ENCODE measurements at places on chromosomes 7 and 10. TPM values are rescaled to one million over a fixed set of nuclear protein-coding genes. Genes with fewer than 3 reads are reported as not detected.
A peak's percentile ranks its signal among the peaks of the same experiment; 100 is the strongest.

GRCh38 chr10:110147961-110148360, 59.4 kb upstream of the MXI1 start:
- DNase-seq, result peak; percentile 66

DNA sequence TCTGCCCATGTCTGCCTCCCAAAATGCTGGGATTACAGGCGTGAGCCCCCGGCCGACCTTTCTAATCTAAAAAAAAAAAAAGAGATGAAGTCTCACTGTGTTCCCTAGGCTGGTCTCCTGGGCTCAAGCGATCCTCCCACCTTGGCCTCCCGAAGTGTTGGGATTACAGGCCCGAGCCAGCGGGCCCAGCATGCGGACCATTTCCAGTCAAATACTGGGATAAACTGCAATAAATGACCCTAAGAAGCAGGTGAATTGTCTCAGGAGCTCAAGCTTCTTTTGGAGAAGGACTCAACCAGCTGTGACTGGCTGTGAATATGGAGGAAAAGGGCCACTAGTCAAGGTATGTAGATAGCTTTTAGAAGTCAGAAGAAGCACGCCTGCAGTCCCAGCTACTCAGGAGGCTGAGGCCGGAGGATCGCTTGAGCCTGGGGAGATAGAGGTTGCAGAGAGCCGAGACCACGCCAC, 550 bp upstream of the CREM start:
- DNase-seq, result no peak

GRCh38 chr7:157077986-157078644, 60.6 kb upstream of the UBE3C start:
- DNase-seq, result no peak

DNA sequence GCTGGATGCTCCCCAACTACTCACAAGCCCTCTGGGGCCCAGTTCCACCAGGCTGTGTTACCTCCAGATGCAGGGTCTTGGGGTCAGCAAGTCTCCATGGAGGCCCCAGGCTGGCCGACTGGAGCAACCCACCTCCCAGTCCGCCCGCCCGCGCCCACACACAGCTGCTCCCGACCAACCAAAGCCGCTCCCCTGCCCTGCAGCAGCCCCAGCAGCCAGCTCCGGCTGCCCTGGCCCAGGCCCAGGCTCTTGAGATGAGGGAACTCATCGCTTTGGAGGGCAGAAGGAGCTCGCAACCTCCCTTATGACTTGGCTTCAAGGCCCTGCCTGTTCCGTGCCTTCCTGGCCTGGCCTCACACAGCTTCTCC, 47.2 kb downstream of the LRRC20 start:
- no peak for DNase-seq

GRCh38 chr7:140175221-140176121, 1.3 kb downstream of the KDM7A start:
- DNase-seq, result peak; percentile 99

DNA sequence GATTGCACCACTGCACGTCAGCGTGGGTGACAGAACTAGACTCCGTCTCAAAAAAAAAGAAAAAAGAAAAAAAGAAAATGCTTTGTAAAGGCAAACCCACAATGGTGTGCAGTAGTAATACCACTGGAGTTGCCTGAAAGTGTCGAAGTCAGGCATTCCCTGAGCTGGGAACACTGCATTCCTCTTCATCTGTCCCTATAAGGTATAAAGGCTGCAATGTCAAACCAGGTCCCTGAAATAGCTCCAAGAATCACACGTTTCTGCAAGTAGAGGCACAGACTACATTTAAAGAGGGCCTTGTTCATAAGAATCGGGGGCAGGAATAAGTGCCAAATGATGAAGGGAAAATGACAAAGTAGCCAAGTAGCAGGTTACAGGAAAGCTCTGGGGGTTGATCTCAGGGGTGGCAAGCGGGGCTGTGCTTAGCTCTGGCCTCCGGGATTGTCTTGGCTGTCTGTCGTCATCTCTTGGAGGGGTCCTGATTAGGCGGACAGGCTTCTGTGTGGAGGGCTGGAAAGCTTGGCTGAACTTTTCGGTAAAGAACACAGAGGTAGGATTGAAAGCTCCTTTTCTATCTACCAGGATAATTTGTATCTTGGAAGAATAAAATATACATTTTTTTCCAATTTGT, 109.1 kb downstream of the PFKFB3 start:
- DNase-seq, result no peak

GRCh38 chr10:24444337-24444736, 235.4 kb downstream of the KIAA1217 start:
- DNase-seq, result peak; percentile 66

DNA sequence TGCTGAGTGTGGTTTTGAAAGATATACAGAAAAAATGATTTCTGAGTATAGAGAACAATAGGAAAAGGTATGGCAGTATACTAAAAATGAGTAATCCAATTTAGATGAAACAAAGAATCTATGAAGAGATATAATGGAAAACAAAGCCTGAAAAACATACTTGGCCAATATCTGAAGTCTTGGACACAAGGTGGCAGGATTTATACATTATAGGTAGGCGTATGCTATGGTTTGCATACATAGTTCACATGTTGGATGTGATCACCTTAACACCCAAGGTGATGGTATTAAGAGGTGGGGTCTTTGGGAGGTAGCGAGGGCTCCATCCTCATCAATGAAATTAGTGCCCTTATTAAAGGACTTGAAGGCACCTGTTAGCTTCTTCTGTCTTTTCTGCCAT, 34.5 kb upstream of the BPGM start:
- no peak for DNase-seq

DNA sequence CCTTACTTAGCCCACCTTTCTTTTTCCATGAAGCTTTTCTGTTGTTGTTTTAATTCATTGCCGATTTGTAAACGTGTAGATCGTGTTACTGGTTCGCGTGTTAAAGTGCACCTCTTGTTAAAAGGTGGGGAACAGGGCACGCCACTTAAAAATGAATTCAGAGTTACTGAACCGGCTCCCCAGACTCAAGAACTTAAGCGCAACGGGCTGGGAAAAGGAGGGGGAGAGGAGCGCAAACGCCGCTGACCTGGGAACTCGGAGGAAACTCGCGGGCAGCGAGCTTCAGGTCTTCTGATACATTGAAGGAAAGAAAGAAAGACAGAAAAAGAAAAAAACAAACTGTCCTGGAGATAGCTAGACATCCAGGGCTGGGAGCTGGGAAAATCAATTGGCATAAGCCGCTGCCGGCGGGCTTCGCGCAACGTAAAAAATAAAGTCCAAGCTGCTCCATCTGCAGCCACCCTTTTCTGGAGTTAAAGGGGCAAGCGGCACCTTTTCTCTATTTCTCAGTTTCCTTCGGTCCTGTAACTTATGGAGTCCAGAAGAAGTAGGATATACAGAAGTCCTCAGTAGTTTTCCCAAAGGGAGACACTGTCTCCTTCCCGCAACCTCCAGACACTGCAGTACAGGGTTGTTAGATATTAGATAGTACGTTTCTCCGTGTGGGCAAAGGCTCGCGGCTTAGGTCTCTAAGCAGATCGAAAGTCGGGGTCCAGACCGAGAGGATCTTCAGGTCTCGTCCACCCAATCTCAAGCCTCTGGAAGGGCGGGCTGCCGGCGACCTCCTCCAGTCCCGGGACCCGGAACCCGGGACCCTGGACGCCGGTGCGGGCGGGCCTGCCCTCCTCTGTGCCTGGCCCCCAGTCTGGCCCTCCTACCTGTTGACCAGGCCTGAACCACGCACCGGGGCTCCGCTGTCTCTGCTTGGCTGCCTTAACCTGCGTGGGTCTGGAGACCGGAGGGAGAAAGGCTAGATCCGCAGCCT, 1.8 kb upstream of the DLX6 start:
- no peak for DNase-seq

- peak; percentile 14 for DNase-seq
These were observed 147.6 kb upstream of the TMEM168 start for GRCh38 chr7:112937651-112938415.

DNA sequence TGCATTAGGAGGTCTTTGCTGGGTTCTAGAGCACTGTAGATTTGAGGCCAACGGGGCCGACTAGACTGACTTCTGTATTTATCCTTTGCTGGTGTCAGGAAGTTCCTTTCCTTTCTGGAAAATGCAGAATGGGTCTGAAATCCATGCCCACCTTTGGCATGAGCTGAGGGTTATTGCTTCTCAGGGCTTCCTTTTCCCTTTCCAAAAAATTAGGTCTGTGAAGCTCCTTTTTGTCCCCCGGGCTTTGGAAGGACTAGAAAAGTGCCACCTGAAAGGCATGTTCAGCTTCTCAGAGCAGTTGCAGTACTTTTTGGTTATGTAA, 675 bp downstream of the IL6 start:
- DNase-seq, result no peak

GRCh38 chr10:77661100-77661499, 23.5 kb upstream of the KCNMA1 start:
- no peak for DNase-seq

- no peak for DNase-seq
These were observed 59.0 kb downstream of the DOCK1 start for GRCh38 chr10:126964190-126964589.

DNA sequence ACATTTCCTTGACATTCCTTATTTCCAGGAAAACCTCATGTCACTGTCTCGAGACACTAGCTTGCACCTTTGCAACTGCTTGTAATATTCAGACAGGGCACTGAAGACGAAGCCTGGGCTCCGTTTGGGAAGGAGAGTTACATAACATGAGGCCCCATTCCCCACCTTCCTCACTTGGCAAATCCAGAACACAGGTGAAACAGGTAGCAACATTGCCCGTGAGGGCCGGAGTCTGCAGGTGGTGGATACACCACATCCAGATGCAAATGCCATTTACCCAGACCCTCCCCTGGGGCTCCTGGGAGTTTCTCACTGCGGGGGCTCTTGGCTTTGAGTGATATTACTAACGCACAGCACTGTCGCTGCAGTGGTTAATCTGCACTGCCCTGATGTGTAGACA, 491.0 kb downstream of the PTPRN2 start:
- DNase-seq, result no peak

DNA sequence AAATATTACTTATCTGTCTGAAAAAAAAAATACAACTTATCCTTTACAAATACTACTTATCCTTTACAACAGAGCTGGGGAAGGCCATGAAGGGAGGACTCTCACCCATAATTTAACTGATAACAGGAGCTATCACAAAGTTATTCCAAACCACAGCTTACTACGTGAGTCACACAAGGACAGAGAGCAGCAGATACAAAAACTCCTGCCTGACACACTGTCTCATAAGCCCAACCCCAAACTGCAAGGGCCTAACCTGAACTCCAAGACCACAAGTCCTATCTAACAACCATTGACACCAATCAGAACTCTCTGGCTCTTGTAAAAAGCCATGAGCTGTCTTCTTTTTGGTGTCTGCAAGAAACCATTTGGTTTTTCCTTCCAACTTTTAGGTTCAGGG, 28.5 kb upstream of the CXCL12 start:
- DNase-seq, result no peak

Gene COG5
- total RNA-seq, result 51.4 TPM

Gene FKBP9
- 200 TPM for total RNA-seq

Gene INMT
- 5.4 TPM for total RNA-seq

Gene SEMA3C
- 165 TPM for total RNA-seq

Gene ASCC1
- 43.2 TPM for total RNA-seq

Gene BTBD16
- total RNA-seq, result 1.2 TPM

Gene DKK1
- 13.5 TPM for total RNA-seq
